ENCODE measurements at places on chromosomes 4 and X.

- no peak overlapping the region for H3K27ac ChIP-seq
- H3K36me3 ChIP-seq = no peaks in the 10 kb centered on the region
- no peak overlapping the region for H3K4me3 ChIP-seq
- no peaks in the 10 kb centered on the region for H3K4me1 ChIP-seq
Measured at GRCh38 chr4:1080432-1080831, 32.9 kb downstream of the RNF212 start.

GRCh38 chrX:22689290-22689689, 310.5 kb upstream of the DDX53 start:
- no peak overlapping the region for H3K4me3 ChIP-seq
- H3K4me1 ChIP-seq = no peaks in the 10 kb centered on the region
- H3K36me3 ChIP-seq = no peaks in the 10 kb centered on the region
- H3K27me3 ChIP-seq = no peaks in the 10 kb centered on the region
- no peak overlapping the region for H3K27ac ChIP-seq
- no peak for DNase-seq

DNA sequence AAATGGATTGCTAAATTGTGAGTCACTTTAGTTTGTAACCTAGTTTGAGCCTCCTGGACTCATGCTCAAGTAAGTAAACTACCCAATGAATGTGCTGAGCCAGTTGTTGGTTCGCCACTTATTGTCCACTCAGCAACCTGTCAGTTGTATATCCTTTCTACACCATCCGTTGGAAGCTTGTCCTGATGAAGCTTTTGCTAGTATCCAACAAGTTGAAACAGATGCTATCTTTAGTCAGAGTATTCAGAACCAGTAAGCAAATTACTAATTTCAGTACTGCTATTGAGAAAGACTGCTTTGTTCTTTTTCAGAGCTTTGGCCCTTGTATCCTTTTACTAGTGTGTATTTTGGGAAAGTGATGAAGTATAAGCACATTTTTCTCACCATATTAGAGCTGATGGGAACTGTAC, 4.3 kb upstream of the NAA15 start:
- H3K4me3 ChIP-seq = no peak overlapping the region
- no peak for DNase-seq
- H3K4me1 ChIP-seq = peaks cover 34% of the 10 kb centered on the region
- peaks cover 14% of the 10 kb centered on the region for H3K36me3 ChIP-seq
- no peak overlapping the region for H3K27ac ChIP-seq

DNA sequence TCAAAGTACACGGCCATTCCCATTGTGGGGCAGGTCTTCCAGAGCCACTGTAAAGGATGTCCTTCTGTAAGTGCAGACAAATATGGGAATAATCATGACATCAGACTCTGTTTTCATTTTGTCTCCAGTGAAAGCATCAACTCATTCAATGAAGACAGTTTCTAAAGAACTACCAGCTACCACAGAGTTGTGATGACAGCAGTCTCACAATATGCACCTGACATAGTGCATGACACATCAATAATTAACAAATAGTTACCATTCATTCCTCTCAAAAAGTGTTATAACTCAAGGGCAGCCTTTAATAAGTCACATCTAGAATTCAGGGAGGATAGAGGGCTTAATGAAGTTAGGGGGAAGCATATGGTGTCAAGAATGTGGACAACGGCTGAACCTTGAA, 20.2 kb downstream of the MTTP start:
- H3K4me1 ChIP-seq = no peaks in the 10 kb centered on the region
- no peaks in the 10 kb centered on the region for H3K36me3 ChIP-seq
- H3K27ac ChIP-seq = no peak overlapping the region

- H3K36me3 ChIP-seq = no peaks in the 10 kb centered on the region
- H3K27ac ChIP-seq = no peak overlapping the region
- DNase-seq = no peak
- H3K4me1 ChIP-seq = no peaks in the 10 kb centered on the region
- no peaks in the 10 kb centered on the region for H3K27me3 ChIP-seq
Measured at GRCh38 chrX:11967986-11968869, 170.0 kb upstream of the FRMPD4 start.

DNA sequence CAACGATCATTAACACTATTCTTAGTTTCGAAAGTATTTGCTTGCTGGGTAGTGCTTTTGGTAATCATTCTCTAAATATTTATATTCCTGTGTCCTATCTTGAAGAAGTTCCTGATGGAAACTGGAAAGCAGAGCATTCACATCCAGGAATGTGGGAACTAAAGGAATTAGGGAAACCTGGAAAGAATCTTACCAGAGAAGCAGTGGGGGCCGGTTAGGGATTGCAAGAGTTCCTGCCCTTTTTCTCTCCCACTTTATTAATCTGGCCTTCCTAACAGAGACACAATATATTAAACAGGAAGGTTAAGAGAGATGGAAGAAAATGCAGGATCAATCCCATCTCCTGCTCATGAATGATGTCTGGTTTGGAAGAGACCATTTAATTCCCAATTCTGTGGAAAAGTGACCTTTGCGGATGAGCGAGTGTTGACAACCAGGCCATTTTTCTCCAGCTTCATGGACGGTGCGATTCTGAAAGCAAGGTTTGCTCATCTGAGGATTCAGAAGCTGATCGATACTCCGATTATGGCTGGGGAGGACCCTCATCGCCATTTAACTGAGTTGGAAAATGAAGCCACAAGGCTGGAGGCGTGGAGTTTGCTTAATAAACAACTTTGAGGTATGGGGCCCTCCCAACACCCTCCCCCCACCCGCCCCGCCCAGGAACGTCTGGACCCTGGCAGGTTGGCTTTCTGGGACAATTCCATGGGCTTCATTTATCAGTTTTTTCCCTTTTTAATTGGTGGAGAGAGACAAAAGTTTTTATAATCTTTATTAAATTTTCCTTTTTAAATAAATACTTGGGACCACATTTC, 52.3 kb downstream of the C4orf51 start:
- peaks cover 8% of the 10 kb centered on the region for H3K27me3 ChIP-seq
- H3K4me1 ChIP-seq = peaks cover 3% of the 10 kb centered on the region
- DNase-seq = no peak
- no peak overlapping the region for H3K27ac ChIP-seq

GRCh38 chrX:74211911-74212310, 92.1 kb upstream of the ZCCHC13 start:
- H3K27me3 ChIP-seq = no peaks in the 10 kb centered on the region
- H3K4me1 ChIP-seq = no peaks in the 10 kb centered on the region
- peaks cover 21% of the 10 kb centered on the region for H3K36me3 ChIP-seq
- H3K4me3 ChIP-seq = no peak overlapping the region
- H3K27ac ChIP-seq = no peak overlapping the region

DNA sequence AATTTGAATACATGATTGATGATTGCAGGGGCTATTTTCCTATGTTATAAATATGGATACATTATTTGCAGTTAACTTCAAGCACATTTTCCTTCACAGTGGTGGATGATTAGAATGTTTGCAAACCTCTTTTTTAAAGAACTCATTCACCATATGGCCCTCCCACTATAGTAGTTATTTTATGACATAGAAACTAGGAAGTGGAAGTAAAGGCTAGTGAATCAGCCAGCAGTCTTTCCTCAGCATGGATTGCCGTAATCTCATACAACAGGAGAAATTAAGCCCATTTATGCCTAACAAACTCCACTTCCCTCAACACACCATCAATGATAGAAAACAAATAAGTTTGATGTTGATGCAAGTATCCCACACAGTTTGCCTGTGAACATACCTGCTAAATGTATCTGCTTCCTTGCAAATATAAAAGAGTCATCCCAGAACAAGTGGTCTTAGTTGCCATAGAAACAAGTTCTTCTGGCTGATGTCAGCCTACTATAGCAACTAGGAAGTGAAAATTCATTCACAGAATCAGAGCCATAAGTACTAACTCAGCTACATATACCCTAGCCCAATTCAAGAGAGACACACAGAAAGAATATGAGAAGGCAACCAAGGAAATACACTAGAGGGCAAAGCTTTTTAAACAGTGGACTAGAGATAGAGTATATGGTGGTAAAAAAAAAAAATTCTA, 100.9 kb upstream of the RADX start:
- no peaks in the 10 kb centered on the region for H3K36me3 ChIP-seq
- H3K4me1 ChIP-seq = no peaks in the 10 kb centered on the region
- no peak for DNase-seq
- H3K4me3 ChIP-seq = no peak overlapping the region
- H3K27me3 ChIP-seq = no peaks in the 10 kb centered on the region

DNA sequence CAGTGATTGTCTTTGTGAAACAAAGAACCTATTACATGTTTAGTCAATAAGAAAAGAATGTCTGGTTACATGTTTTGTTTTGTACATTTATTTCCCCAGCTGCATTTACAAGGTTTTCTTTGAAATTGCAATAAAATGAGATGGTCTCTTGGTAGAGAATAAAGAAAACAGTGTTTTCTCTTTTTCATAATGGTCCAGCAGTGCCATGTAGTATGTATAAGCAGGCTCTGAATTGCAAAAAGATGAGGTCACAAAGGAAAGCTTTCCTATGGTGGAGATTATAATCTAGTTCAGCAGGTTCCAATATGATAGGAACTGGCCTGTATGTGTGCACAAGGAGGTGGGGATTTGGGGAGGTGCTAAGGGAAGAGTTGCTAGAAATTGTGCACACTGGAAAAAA, 1417.3 kb downstream of the STIM2 start:
- DNase-seq = no peak
- H3K27ac ChIP-seq = no peak overlapping the region
- H3K36me3 ChIP-seq = no peaks in the 10 kb centered on the region
- no peak overlapping the region for H3K4me3 ChIP-seq
- H3K4me1 ChIP-seq = no peaks in the 10 kb centered on the region

GRCh38 chrX:13341491-13342101, 21.7 kb upstream of the ATXN3L start:
- no peaks in the 10 kb centered on the region for H3K27me3 ChIP-seq
- H3K4me1 ChIP-seq = no peaks in the 10 kb centered on the region
- H3K36me3 ChIP-seq = no peaks in the 10 kb centered on the region
- no peak for DNase-seq
- no peak overlapping the region for H3K27ac ChIP-seq

DNA sequence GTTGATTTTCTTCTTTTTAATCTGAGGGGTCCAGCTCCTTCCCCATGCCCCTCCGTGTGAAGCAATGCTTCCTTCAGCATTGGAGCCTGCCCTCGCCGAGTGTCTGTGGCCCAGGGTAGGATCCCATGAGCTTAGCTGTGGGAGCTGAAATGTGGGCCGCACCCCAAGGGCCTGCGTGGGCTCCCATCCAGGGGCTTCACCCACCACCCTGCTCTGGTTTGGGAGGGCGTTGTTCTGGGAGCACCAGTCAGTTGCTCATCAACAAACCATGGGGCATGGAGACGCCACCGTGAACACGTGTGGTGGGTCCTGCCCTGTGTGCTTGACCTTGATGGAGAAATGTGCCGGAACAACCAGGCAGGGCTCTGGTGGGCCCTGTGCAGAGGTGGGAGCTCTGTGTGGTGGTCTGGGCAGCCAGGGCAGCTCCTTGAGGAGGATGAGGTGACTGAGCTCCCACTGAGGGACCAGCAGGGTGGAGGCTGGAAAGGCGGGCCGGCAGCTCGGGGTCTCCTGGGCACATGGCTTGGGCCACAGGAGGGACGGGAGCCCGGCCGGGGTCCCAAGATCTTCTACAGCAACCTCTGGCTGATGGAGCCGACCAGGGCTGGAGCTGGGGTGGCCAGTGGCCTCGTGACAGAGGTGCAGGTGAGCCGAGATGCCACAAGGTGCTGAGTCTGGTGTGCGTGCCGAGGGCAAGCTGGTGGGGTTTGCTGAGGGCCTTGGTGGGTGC, 39.6 kb upstream of the NKX1-1 start:
- H3K27me3 ChIP-seq = no peaks in the 10 kb centered on the region
- no peaks in the 10 kb centered on the region for H3K4me1 ChIP-seq
- no peak for DNase-seq
- no peaks in the 10 kb centered on the region for H3K36me3 ChIP-seq
- H3K27ac ChIP-seq = no peak overlapping the region

GRCh38 chr4:106269711-106270110, 46.3 kb downstream of the TBCK start:
- H3K36me3 ChIP-seq = peaks cover 5% of the 10 kb centered on the region
- H3K27ac ChIP-seq = no peak overlapping the region
- DNase-seq = no peak
- H3K4me3 ChIP-seq = no peak overlapping the region

DNA sequence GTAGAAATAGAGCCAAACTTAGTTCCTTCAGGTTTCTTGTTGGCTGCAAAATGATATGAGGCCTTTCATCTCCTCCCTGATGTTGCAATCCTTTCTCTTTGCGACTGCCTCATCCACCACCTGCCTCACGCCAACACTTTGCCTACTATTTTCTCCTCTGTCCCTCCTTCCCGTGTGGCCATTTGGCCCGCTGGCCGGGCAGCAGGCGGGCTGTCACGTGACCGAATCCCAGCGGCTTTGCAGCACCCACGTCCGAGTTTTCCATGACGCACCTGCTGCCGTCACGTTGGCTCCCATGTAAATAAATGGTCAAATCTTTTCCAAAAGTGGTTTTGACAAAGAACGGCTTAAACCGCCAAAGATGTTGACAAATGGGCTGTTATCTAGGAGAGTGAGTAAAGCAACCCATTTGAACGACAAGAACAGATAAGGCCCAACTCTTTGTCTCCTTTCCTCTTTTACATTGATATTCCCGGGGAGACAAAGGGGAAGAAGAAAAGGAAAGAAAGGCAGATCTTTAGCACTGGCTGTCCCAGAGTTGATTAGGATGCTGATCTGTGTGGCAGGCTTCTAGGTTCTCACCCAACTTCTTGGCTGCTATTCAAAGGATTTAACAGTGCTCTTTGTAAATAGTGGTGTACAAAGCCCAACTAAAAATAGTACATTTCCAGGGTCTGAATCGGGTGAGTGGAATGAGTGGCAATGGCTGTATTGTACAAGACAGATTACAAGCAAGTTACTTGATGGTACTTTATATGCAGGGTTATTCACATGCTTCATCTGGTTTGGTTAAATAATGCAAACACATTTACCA, 174.2 kb upstream of the JADE1 start:
- no peak overlapping the region for H3K4me3 ChIP-seq
- no peaks in the 10 kb centered on the region for H3K36me3 ChIP-seq
- H3K27me3 ChIP-seq = no peaks in the 10 kb centered on the region
- no peaks in the 10 kb centered on the region for H3K4me1 ChIP-seq
- H3K27ac ChIP-seq = no peak overlapping the region

DNA sequence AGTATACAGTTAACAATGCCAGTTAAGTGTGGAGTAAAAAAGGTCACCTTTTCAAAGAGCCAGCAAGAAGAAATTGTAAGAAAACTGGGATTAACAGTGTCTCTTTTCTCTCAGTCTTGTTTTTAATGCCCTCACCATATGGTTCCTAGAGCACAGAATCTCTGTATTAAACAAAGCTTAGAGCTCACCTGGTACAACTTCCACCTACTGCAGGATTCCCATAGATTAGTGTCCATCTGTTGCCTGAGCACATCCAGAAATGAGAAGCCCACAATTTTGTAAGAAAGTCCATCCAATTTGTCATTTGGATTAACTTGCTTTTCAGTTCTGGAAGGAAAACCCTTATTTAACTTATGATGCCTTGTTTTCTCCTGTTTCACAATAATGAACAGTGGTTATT, 1037.1 kb downstream of the STPG2 start:
- H3K27me3 ChIP-seq = no peaks in the 10 kb centered on the region
- H3K4me3 ChIP-seq = no peak overlapping the region
- no peaks in the 10 kb centered on the region for H3K4me1 ChIP-seq
- H3K27ac ChIP-seq = no peak overlapping the region
